AG08396 (cell line): ENCODE measurements at places on chromosomes 3 and 15.

DNA sequence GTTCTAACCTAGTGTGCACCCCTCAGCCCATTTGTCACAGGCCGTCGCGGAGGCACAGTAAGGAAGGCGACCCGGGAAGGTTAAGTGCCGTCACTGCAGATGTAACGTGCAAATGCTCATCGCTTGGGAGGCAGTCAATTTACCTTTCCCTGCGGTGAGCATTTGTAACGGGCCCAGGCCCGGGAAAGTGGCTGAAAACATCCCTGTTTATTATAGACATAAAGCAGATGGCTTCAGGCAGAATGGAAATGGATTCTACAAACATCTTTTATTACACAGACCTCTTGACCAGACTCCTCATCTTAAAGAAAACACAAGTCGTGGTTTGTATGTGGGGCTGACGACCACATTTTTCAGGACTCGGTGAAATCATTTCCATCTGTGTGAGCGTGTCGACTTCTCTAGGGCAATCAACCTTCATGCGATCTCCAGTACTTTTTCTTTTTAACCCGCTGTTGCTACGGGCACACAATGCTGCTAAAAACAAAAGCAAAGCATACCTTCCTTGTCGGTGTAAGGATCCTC is 43.6 kb downstream of the NMNAT3 start:
- no peak for DNase-seq

DNA sequence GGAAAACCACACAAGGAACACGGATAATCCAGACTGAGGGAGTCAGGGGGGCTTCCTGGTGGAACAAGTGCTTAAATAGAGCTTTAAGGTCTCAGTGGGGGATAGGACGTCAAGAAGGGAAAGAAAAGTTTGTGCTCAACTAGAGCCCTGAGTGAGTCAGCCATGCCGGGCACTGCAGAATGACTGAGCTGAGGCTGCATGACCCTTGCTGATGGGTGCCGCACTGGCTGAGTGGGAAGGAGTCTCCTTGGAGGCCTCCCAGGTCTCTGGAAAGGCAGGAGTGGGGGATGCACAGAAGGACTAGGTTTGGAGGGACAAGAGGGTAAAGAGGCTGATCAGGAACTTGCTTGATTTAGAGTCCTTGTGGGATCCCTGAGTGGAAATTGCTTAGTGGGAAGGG is 150.3 kb downstream of the RPLP1 start:
- DNase-seq, result no peak

- no peak for DNase-seq
These were observed 264.4 kb upstream of the ZNF717 start for GRCh38 chr3:76049776-76050175.

GRCh38 chr3:45462522-45463265 is 74.3 kb downstream of the LARS2 start:
- DNase-seq, result peak; percentile 18

DNA sequence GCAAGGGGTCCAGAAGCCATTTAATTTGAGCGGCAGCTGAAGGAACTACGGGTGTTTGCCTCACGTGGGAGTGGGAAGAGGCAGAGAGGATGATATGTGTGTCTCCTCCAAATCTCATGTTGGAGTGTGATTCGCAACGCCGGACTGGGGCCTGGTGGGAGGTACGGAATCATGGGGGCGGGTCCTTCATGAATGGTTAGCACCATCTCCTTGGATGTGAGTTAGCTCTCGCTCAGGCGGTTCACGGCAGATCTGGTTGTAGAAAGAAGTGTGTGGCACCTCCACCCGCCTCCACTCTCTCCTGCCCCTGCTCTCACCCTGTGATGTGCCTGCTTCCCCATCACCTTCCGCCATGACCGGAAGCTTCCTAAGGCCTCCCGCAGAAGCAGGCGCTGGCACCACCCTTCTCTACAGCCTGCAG is 25.4 kb downstream of the XXYLT1 start:
- no peak for DNase-seq

DNA sequence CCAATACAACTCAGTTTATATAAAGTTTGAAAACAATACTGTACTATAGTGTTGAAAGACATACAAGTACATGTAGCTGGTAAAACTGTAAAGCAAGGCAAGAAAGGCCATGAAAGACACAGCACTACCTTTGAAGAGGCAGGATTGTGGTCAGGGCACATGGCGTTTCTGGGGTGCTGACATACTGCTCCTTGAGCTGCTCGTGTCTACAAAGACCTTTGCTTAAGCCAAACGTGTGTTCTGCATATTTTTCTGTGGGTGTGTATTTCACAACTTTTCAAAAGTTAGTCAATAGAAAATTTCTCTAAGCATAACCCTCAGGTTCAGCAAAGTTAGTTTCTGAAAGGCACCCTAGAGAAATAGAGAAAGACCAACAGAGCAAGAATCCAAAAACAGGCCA is 14.1 kb upstream of the TOPAZ1 start:
- DNase-seq, result no peak

GRCh38 chr3:121531269-121531668 is 14.5 kb downstream of the POLQ start:
- no peak for DNase-seq

DNA sequence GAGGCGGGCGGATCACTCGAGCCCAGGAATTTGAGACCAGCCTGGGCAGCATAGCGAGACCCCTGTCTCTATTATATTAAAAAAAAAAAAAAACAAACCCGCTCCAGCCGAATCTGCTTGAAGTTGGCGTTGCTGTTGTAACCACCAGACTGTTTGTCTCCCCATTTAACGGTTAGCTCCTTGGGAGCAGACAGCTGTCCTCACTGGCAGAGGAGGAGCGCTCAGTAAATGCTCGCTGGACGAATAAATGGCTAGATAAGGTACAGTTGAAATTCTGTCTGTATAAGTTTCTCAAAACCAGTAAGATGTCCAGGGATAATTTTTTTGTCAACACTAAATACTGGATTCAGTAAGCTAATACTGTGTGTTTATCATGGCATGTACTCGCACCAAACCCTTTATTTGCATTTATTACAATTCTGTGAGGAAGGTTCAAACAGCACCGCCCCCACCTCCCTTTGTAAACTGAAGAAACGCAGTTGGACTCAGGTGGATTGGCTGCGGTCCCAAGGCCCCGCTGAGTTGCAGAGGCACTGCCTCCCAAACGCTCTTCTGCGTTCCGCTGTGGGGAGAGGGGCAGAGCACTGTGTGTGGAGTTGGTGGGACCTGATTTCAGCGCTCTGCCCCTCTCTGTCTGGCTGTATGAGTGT is 1.1 kb downstream of the RCCD1 start:
- no peak for DNase-seq

DNA sequence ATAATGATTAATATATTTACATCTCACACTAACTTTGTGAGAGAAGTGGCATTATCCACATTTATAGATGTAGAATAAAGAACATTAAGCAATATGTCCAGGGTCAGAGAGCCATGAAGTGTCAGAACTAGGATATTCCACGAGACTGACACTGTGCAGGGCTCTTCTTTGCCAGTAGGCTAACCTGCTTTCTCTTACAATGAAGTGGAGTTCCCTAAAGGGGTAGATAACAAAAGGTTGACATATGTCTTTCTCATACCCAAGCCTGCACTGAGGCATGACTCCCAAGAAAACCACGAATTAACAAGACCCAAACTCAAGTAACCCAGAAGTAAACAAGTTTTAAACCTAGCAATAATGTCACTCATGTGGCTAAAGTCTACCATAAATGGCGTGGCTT is 191.5 kb upstream of the SLC2A2 start:
- no peak for DNase-seq

DNA sequence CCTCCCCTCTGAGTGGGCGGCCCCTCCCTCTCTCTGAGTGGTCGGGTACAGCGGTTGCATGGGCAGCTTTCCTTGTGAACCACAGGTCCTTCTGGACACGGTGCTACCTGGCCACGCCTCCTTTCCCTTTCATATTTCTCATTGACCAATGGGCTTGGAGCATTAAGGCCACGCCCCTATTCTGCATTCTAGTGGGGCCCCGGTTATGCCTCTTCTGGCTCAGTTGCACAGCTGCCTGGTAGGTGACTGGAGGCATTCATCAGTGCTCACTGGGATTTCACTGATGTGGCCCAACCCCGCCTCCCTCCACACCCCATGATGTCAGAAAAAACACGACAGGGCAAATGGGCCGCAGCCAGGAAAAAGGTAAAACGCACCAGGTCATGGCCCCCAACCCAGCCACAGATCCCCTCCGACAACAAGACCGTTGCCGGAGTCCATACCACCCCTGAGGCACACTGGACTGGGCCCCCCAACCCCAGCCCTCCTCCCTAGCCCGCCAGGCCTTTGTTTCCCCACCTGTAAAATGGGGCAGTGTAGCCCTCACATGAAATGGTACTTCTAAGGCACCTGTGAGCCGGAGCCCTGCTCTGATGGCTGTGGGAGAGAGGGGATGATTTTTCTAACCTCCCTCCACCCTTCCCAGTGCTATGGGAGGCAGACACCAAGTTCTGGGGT is 26.3 kb downstream of the NGRN start:
- peak; percentile 27 for DNase-seq

DNA sequence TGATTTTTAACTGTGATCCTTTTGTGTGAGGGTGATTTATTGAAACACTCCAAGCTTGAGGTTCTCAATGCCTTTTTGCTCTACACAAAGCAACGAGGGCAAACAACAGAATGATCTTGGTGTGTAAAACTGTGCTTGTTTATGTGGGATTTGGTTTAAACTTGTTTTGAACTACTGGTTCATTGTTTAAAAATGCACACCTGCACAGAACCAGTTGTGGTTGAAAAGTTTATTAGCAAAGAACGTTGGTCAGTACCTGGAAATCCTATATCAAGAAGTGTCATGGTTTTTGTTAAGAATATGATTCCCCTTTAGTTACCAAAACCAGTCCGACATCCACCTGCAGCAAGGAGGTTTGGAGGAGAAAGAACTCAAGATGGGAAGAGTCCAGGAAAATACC is 239.4 kb downstream of the WNT5A start:
- no peak for DNase-seq

DNA sequence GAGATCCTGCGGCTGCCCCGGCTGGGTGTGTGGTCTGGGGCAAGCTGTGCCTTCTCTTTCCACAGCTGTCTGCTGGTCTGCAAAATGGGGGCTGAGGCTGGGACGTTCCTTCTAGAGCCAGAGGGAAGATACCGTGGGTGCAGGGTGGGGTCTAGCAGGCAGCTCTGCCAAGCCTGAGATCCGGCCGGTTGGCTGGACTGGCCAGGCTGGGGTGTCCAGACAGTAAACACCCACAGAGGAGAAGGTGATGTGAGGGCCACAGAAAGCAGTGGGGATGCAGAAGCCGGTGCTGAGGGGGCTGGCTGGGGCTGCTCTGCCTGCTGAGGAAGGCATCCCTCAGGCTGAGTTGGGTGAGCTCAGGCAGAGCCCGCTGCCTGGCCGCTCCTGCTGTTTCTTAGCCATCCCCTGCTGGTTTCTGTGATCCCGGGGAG is 46.1 kb downstream of the FBLN2 start:
- no peak for DNase-seq

- DNase-seq, result no peak
These were observed 36.3 kb downstream of the CHDH start for GRCh38 chr3:53809764-53810400.

- no peak for DNase-seq
These were observed 40.2 kb upstream of the TF start for GRCh38 chr3:133706033-133706432.

DNA sequence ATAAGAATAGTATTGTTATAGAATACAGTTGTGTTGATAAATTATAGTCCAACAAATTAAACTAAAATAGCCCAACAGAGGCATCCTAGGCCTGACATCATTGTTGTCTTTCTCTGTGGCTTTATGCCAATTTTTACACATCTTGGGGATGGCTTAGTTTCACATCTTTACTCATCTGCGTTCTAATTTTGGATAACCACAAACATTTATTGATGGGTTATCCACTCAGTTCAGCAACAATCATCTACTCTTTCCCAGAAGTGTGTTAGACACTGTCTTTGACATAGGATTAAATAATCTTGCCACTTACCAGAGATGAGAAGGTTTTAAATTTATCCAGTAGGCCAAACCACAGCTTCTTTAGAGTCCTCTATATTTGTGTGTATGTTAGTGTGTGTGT is 120.8 kb upstream of the PHLDB2 start:
- DNase-seq, result no peak

GRCh38 chr3:8768364-8769087 is 887 bp downstream of the OXTR start:
- peak; percentile 39 for DNase-seq

- no peak for DNase-seq
These were observed 17.9 kb downstream of the PAK6 start for GRCh38 chr15:40256638-40257235.

- DNase-seq, result no peak
These were observed 92.8 kb upstream of the TNFSF10 start for GRCh38 chr3:172616031-172616461.

DNA sequence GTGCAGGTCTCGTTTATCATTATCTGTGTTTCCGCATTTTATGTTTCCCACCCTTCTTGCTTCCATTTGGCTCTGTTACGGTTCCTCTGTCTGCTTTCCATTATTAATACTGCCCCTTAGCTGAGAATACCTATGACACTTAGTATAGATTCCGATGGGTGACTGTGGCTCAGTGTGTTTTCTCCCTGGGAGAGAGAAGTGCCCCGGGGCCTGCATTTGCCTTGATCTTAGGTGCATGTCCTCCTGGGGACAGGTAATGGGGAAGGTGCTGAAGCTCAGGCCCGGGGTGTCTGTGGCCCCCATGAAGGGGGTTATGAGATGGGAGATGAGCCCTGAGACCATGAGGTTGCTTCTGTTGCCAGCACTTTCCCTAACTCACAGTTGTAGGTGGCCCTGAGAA is 43.4 kb upstream of the PCSK6 start:
- no peak for DNase-seq

DNA sequence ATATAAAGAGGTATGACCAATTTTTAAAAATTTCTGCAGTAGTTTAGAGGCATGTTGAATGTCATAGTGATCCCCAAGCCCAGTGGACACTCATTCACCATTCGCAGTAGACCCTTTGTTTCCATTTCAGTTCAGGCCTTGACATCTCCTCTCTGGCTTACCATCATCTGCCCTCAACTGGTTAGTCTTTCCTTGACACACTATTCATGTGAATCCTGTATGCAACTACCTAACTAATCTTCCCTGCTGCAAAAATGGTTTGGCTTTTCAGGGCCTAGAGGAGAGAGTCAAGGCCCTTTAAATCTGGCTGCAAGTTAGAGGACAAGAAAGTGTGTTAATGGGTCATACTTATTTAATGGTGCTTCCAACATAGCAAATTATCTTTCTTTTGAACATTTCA is 10.9 kb downstream of the APH1B start:
- no peak for DNase-seq

- no peak for DNase-seq
These were observed 8.0 kb upstream of the ITIH3 start for GRCh38 chr3:52786330-52787215.

DNA sequence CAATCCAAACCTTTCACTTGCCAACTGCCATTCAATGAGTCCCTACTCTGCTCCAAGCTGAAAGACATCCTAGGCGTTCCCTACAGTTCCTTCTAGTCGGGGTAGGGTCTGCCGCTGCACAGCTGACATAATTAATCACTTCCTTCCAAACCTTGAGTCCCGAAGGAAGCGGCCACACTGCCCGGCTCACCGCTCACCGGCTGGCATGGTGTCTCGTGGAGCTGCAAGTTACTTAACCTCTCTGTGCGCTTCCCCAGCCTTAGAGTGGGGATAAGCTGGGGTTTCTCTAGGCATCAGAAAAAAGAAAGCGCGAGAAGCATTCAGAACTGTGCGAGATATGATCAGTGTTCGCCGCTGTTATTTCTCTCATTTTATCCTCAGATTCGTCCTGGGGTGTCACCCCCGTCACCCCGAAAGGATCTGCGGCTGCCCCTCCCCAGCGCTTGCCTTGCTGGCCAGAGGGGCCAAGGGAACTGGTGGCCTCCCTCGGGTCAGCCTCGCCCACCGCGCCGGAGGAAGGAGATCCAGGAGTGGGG is 748 bp downstream of the MRPS25 start:
- peak; percentile 60 for DNase-seq
